ENCODE measurements at places on chromosomes 3 and 15.
A peak's percentile ranks its signal among the peaks of the same experiment; 100 is the strongest.

DNA sequence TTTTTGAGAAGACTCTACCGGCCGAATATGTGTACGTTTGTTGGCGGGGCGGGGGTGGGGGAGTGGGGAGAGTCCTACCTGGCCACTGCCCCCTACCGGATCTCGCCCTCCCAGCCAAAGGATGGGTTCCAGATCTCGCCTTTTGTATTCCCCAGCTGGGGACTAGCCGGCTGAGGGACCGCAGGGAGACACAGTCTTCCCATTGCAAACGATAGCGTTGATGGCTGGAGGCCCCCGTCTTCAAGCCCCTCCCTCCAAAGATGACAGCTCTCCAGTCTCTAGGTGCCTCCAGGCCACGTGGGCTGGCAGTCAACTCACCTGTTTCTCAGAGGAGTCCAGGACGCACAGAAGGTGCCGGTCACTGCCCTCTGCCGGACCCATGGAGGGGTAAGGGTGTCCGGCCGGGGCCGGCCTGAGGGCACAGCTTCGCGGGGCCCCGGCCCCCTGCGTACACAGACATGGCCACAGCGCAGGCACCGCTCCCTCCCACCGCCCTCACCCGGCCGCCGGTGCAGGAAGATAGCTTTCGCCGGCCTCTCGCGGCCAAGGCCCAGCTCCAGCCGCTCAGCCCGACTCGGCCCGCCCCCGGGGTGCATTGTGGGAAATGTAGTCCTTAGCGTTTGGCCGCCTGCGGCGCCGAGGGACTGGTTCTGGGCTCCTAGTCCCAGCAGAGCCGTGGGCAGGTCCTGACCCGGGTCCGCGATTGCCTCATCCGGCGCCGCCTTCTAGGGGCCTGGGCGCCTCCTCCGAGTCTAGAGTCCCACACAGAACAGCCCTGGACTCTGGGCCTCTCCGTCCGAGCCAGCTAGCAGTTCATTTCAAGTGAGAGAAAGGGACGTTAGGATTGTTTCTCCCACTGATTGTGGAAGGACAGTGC is at the start of gene MON1A:
Gene MON1A, minus strand, starts transcription at position 521 of the 877 bp plus-strand sequence. CDS start 16,465 bp downstream, outside the sequence.
- peak; percentile 30 for DNase-seq

DNA sequence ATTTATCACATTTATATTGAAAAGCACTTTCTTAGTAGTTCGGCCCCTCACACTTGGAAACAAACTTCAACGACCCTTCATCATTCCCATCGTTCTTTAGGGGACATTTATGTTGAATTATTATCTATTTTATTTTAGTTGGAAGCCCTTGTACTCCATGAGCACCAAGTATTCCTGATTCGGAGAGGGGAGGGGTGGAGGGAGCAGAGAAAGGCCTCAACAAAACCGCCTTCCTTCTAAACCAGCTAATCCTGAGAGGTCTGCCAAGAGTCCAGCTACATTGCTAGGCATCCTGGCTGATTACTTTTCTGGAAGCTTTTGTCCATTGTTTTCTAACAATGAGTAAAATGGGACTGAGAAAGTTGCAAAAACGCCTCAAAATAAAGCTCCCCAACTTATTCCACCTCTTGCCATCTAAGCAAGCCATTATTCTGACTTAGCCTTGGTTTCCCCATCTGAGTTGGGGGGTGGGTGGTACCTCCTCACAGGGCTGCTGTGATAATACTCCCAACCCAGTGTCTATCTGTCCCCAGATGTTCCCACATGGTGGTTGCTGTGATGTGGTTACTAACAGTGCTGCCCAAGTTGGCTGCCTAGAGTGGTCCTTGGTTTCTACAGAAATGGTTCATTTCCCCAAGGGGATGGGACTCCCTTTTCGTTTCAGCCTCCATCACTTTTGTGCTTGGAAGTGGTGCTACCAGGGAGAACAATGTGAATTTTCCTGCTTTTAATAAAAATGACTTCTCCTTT is 1.2 kb upstream of the TMEM158 start:
- no peak for DNase-seq

DNA sequence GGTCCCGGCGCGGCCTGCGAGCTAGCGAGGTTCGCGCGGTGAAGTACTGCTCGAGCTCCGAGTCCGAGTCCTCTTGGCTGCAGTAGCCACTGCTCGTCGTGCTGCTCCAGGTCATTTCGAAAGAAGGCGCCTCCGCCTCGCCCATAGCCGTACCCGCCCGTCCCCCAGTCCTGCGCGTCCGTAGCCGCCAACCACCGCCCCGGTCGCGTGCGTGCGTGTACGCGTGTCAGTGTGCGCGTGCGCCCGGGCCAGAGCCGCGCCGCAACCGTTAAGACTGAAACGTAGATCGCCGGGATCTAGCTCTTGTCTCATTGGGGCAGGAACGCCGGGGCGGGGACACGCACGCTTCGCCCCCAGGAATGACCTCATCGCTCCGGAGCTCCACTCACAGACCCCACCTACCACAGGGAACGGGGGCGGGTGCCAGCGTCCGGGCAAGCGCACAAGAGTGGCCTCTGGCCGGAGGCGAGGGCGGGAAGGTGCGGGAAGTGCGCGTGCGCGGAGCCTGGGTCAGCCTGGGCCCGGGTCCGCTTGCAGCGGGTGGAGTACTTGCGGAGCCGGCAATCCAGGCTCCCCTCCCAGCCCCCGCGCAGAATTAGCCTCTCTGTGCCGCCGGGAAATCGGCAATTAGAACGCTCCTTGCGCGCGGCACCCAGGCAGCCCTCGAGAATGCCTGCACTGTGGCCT is 3.3 kb downstream of the RASSF1 start:
- peak; percentile 97 for DNase-seq

- DNase-seq = no peak
Measured at GRCh38 chr3:62604751-62605351, 231.5 kb upstream of the FEZF2 start.

DNA sequence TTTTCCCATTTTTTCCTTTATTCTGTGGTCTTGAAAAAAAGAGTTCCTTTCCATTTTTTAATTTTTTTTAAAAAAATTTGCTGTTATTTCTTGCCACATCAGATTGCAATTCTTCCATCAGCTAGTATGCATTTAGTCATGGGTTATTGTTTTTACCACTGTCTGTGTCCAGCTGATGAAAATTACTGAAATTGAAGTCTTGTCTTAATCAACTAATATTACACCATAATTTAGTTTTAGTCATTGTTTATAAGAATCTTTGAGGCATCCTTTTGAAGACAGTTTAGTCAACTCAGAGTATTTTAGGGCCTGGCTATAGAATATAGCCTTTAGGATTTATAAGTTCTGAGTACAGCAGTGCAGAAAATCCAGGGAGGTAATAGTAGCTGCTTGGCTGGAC is 172.1 kb downstream of the LRTM1 start:
- no peak for DNase-seq

DNA sequence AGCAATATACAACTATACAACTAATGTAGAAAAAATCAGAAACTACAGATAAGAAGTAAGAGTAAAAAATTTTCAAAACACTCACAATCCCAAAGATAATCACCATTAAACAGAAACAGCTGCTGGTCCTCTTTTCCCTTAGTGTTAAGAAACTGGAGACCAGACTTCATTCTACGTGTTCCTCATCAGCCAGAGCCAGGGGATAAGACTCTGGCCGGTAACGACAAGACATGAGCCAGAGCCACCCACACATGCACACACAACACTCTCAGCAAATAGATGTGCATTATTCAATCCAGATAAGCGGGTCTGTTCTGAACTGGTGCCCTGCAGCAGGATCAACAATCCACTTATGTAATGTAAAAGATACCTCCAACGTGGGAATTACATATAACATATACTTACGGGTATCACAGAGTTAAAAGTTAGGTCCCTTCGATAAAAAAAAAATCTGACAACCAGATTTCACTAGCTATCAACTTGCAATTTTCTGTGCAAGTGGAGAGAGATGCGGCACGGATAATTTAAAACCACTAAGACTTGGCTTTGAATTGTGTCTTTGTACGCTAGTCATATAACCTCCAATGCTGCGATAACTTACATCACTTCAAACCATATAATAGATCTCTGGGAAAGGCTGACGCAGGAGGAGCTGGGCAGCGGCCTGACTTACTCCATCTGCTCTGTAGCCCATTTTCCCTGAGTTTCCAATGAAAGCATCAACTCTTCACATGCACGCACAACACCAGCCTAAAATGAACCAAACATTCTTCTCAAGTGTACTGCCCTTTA is 17.8 kb downstream of the PRICKLE2 start:
- no peak for DNase-seq

DNA sequence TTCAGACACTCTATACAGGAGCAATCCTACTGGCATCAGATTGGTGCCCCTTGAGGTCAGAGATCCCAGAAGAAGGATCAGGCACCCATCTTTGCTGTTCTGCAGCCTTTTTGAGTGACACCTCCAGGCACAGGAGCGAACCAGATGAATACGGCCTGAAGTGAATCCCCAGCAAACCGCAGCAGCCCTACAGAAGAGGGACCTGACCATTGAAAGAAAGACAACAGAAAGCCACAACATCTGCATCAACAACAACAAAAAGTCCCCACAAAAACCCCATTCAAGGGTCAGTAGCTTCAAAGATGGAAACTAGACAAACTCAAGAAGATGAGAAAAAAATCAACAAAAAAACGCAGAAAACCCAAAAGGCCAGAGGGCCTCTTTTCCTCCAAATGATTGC is 130.4 kb downstream of the PPM1L start:
- no peak for DNase-seq

GRCh38 chr15:70604666-70605315 is 158.6 kb downstream of the UACA start:
- DNase-seq = no peak

DNA sequence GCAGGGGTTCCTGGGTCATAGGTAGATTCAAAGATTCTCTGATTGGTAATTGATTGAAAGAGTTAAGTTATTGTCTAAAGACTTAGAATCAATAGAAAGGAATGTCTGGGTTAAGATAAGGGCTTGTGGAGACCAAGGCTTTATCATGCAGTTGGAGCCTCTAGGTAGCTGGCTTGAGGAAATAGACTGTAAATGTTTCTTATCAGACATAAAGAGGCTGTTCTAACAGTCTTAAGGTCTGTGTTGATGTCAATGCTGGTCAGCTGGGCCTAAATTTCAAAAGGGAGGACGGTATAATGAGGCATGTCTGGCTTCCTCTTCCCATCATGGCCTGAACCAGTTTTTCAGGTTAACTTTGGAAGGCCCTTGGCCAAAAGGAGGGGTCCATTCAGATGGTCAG is 48.9 kb downstream of the GASK1A start:
- DNase-seq = no peak

GRCh38 chr3:195595785-195596531 is 12.2 kb upstream of the APOD start:
- DNase-seq = no peak

DNA sequence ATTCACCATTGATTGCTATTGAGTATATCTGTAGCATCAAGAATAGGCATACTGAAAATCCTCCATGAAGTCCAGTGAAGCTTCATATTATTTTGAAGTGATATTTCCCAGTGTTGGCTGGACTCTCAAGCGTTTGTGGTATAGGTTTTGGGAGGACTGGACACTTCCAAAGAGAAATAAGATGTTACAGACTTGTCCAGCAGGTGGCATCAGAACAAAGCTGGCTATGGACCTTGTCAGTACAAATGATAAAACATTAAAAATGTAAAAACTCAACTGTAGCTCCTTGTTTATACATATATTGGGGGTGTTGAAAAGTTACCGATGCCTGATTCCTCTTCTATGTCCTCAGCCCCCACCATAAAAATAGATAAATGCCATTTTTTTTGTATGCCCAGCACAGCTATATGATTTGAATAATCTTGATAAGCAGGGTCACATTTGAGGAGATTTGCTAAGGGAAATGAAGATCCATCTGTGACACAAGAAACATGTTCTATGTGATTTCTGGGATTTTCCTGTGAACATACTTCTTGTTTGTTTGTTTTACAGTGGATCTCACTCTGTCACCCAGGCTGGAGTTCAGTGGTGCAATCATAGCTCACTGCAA is 54.5 kb upstream of the GOLGA6B start:
- DNase-seq = no peak

DNA sequence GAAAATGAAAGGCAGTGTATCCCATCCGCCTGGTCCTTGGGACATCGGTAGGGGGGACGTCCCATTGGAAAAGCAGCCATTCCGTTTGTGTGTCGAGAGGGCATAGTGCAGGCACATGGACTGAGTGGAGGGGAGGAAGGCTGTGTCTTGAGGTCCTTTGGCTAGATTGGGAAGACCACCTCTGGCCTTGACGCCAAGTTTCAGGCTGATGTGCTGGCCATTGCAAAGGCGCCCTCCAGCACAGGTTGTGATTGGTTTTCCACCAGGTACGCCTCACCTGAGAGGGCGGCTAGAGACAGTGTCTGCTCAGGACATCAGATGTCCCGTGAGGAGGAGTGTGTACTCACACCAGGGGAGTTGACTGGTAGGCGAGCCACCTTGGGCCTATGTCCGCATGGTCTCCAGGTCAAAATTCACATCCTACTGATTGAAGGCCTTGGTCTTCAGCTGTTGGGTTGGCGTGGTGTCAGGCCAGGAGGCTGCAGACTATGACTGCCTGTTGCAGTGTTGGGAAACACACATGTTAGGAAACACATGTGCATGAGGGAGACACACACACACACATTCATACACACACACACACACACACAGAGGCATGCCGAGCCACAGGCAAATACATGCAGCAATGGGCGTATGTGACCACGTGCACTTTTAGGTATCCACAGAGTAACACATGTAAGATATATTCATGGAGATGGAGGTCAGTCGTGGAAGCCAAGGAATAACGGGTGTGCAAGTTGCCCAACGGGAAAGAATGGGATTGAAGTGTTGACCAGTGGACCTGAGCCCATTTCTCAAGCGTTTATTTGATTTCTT is 98.4 kb downstream of the SNRPN start:
- no peak for DNase-seq

GRCh38 chr15:50764461-50765194 is 878 bp downstream of the SPPL2A start:
- no peak for DNase-seq

DNA sequence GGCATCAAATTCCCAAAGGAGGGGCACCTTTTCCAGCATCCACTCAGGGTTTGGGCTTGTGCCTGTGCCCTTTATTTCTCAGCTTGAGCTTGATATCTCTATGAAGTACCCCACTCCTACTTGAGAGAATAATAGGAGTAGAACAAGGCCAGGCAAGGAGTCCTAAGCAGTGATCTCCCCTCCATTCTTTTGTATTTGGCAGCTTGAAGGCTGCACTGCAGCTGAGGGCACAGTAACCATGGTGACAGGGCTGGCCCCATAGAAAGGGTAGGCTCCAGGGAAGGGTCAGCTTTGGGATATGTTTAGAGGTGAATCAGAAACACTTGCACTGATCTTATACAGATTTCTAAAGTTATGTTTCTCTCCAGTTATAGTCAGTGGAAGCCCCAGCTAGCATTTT is 145.4 kb upstream of the SLC24A5 start:
- DNase-seq = no peak

- DNase-seq = no peak
Measured at GRCh38 chr3:107239703-107240102, 137.5 kb upstream of the CCDC54 start.
